ENCODE measurements at places on chromosomes 3 and 15. TPM values are rescaled to one million over a fixed set of nuclear protein-coding genes. Genes with fewer than 3 reads are reported as not detected.

GRCh38 chr15:57061281-57061680, 142.8 kb downstream of the TCF12 start:
- no peak for DNase-seq

DNA sequence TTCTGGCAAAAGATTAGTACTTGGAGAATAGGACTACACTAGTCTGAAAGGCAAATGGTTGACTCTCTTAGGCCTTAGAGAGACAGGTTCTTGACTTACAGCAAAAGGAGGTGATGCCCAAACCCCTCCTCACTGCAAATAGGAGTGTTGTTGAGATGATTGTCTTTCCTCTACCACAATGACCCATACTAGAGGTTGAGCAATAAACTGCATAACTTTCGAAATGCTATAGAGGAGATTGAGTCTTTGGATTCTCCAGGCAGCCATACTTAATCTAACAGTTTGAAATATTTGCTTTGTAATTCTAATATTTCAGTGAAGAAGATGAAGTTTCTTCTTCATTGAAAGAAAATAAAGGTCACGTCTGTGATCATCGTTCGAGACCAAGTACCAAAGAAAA, 498.5 kb upstream of the GBE1 start:
- DNase-seq: no peak

GRCh38 chr3:15207836-15208504, 1.9 kb downstream of the CAPN7 start:
- DNase-seq: no peak

DNA sequence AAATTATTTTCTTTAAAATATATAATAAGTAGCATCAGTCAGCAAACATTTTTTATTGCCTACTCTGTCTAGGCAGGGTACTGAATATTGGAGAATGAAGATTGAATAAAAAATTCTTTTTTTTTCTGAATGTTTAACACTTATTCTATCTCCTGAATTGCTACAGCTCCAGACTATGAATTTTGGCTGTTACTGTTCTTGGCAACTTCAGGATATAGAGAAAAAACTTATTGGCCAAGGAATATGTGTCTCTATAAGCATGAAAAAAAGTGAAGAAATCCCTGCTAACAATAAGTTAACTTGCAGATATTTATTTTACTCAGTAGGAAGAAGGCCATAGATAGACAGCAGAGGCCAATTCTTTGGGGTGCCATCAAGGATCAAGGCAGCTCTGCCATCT, 309.6 kb downstream of the RBMS3 start:
- no peak for DNase-seq

GRCh38 chr3:78506581-78507195, 1261.1 kb downstream of the ROBO1 start:
- no peak for DNase-seq

GRCh38 chr3:127448161-127448561, 142.4 kb downstream of the TPRA1 start:
- DNase-seq: no peak

DNA sequence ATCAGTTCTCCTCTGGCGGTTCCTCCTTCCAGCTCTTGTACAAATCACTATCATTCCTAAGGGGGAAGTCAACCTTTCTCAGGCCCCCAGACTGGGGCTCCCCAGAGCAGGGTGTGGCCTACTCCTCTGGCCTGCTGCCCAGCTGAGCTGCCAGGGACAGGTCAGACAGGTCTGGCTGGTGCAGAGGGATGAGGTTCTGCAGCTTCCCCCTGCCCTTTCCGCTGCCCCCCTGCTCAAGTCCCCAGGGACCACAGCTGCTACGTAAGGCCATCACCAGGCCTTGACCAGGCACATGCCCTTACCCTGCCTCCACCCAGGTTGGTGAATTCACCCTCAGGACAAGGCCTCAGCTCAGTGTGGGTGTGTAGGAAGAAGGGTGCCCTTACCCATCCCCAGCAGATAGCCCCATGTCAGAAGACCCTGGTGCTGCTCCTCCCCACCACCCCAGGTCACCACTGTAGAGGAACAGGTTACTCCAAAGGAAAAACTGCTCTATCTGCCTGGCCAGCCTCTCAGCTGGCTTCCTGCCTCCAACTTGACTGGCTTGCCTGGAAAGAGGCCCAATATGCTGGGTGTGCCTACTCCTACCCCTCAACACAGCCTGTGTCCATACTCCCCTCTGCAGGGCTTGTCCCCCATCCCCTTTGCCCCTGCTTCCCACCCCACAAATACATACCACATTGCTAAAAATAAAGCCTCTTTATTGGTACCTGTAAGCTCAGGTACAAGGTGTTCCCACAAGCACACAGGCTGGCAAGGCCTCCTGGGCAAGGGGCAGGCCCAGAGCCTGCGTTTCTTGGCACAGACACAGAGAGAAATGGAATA, 12.0 kb downstream of the CSRNP1 start:
- DNase-seq: no peak

GRCh38 chr3:129560911-129561594, 18.1 kb downstream of the H1-8 start:
- DNase-seq: no peak

GRCh38 chr15:82679626-82680199, 30.0 kb downstream of the AP3B2 start:
- DNase-seq: no peak

DNA sequence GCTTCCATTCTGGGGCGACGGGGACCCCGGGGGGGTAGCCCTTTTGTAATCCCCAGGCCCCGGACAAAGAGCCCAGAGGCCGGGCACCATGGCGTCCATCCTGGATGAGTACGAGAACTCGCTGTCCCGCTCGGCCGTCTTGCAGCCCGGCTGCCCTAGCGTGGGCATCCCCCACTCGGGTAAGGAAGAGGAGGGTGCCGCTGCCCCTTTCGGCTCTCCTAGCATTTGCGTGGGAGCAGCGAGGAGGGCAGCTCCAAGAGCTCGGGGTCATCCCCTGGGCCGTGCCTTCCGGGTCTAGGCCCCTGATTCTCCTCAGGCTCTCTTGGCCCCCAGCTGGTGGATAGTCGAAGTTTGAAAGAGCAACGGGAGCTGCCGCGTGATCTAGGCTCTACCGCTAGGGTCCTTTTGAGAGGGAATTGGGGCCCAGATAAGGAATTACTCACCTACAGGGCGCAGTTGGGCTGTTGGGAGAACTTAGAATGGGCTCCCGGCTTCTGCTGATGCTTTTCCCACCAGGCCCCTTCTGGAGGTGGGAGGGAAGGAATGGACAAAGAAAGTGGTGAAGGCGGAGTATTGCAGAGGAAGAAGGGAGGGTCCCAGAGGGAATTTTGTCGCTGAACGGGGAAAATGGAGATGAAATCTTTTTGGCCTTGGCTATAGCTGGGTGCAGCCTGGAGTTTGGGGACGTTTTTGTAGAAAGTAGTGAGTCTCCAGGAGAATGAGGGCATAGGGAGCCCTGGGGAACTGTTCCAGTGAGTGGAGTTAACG, 615 bp downstream of the VPS18 start:
- DNase-seq: no peak

GRCh38 chr3:17087509-17087908, 202.8 kb downstream of the PLCL2 start:
- no peak for DNase-seq

GRCh38 chr15:101204739-101205535, 46.9 kb downstream of the CHSY1 start:
- DNase-seq: no peak

GRCh38 chr3:97235179-97235578, 420.8 kb downstream of the EPHA6 start:
- no peak for DNase-seq

DNA sequence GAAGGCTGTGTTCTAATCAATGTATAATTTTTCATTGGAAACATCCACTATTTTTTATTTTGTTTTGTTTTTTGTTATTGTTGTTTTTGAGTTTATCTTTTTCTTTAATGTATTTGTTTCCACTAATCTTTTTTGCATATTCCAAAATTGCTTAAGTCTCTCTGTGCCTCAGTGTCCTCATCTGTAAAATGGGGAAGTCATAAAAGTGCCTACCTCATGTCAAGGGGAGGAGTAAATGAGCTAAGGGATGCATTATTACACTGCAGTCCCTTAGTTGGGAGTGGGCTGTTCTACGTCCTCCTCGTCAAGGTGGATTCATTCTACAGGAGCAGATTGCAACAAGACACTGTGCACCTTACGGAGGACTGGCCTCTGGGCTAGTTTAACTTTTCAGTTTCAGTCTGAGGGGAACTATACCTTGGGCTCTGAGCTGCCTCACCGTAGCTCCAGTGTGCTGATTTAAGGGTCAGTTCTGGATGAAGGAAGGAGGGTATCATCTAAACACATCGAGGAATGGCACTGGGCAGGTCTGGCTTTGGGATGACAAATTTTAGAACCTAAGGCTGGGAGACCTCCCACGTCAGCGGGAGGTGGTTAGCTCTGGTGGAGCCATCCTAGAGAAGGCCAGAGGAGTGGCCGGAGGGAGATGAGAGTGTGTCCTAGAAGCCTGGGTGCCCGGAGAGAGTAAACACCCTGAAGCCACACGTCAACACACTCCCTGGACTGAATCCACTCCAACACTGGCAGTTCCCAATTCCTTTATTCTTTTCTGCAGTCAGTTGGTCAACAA, 5.1 kb upstream of the SRP14 start:
- no peak for DNase-seq

DNA sequence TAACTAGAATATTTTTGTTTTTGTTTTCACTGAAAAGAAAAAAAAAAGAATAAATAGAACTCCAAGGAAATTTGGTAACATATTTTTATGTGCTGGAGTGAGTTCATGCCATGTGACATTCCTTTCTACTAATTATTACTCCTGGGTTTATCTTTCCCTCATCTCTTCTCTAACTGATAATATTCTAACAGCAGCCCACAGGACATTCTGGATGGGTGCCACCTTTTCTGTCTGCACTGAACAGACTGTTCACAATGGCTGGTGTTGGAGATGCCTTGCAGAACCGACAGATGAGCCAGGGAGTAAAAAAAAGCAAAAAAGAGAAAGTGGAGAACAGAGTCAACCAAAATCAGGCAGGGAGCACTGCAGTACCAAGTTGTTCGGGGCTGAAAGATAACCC, 151.3 kb downstream of the OR4M2 start:
- no peak for DNase-seq

GRCh38 chr15:69457304-69458280, 5.0 kb downstream of the RPLP1 start:
- DNase-seq: no peak

GRCh38 chr3:177013681-177014280, 183.5 kb downstream of the TBL1XR1 start:
- no peak for DNase-seq

- no peak for DNase-seq
Measured at GRCh38 chr15:60975952-60976351, 253.2 kb downstream of the RORA start.

GRCh38 chr3:56926243-56926946, 124.6 kb upstream of the ARHGEF3 start:
- DNase-seq: no peak

- no peak for DNase-seq
Measured at GRCh38 chr15:81101894-81102815, 31.9 kb upstream of the CFAP161 start.

DNA sequence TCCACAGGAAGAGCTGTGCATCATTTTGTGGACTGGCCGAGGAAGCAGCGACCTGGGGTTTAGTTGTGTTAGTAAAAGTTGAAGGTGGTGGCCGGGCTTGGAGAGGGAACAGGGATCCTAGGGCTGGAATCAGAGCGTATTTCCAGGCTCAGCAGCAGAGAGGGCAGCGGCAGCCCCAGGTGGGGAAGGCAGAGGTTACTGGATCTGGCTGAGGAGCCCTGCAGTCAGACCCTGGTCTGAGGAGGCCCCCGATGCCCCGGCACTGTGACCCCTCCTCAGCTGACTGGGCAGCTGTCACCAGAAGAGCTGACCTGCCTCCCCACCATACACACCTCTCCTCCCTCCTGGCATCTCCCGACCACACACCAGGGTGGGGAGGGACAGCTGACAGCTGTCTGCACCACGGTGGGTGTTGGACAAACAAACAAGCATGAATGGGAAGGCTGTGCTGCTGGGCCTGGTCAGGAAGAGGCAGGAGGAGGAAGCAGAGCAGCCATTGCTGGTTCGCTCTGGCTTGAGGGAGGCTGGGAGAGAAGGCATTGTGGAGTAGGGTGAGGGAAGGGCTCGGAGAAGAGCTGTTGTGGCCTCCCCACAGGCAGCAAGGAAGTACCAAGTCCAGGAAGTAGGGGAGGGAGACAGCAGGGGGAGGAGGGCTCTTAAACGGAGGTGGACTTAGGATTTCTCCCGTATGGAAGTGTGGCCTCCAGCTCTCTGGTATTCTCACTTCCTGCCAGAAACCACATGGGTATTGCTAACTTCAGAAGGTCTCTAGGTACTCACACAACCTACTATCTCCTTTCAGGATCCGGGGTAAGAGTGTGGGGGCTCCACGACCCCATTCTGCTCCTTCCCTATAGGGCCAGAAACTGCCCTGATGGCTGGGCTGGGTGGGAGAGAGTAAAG, 49.5 kb upstream of the HACD2 start:
- DNase-seq: no peak

DNA sequence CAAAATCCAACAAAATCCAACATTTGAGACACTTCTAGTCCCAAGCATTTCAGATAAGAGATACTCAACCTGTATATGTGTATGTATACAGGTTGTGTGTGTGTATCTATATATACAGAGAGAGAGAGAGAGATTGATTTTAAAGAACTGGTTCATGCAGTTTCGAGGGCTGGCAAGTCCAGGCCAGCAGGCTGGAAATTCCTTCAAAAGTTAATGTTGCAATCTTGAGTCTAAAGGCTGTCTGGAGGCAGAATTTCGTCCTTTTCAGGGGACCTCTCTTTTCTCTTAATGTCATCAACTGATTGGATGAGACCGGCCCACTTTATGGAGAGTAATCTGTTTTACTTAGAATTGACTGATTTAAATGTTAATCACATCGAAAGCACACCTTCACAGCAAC, 199.6 kb upstream of the IL12A start:
- no peak for DNase-seq

- no peak for DNase-seq
Measured at GRCh38 chr3:128878556-128879124, 780 bp upstream of the ACAD9 start.

CCDC13 gene
- total RNA-seq: 0.82 TPM

ZBTB38 gene
- 46.7 TPM for total RNA-seq

DUOXA2 gene
- total RNA-seq: not detected

KY gene
- not detected for total RNA-seq

EPHB3 gene
- 6.0 TPM for total RNA-seq

DGKG gene
- total RNA-seq: 0.46 TPM

AQP9 gene
- total RNA-seq: not detected

PRSS50 gene
- 0.13 TPM for total RNA-seq

TRH gene
- not detected for total RNA-seq

DRD3 gene
- total RNA-seq: not detected

CCDC39 gene
- total RNA-seq: not detected

EFCC1 gene
- 0.15 TPM for total RNA-seq

NKTR gene
- 39.0 TPM for total RNA-seq

TUSC7 gene
- not detected for total RNA-seq

SSUH2 gene
- total RNA-seq: not detected
